ENCODE measurements at places on chromosomes 2 and 18.

GRCh38 chr2:10243926-10244270 lies 58.8 kb upstream of the HPCAL1 start:
- DNase-seq: no peak

GRCh38 chr2:54629914-54630857 lies 93.3 kb upstream of the EML6 start:
- peak; percentile 68 for DNase-seq

DNA sequence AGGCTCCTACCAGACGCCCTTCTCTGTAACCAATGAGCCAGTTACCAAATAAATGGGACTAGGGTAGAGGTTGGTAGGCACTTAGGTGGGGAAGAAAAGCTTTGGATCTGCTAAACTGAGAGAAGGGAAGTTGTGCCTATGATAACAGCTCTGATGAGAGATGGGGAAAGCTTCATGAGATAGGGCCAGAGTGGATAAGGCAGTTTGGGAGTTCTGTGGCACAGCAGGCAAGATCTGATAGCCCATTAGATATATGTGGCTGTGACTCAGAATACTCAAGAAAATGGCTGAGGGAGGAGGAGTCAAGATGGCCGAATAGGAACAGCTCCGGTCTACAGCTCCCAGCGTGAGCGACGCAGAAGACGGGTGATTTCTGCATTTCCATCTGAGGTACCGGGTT lies 99.8 kb downstream of the PDE11A start:
- DNase-seq: no peak

DNA sequence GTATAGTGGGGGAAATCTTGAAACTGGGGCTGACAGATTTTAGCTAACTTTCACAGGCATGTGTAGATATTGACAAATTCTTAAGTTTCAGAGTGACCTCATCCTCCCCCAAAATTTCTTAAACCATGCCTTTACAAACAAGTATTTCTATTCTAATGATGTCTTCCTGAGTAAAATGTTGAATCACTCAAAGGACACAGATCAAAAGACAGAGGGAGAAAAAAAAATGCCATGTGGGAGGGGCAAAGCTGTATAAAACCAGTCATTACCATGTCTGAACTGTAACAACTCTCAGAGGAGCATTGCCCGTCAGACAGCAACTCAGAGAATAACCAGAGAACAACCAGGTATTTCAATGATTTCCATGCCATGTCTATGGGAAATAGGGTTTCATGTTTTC lies at the start of gene SERPINB2:
TSS of gene SERPINB2 (plus strand) at position 282 of the 400 bp plus-strand sequence. CDS start 3,740 bp downstream, outside the sequence.
- DNase-seq: peak; percentile 39

GRCh38 chr2:82780050-82780449 lies 1679.0 kb downstream of the SUCLG1 start:
- DNase-seq: no peak

DNA sequence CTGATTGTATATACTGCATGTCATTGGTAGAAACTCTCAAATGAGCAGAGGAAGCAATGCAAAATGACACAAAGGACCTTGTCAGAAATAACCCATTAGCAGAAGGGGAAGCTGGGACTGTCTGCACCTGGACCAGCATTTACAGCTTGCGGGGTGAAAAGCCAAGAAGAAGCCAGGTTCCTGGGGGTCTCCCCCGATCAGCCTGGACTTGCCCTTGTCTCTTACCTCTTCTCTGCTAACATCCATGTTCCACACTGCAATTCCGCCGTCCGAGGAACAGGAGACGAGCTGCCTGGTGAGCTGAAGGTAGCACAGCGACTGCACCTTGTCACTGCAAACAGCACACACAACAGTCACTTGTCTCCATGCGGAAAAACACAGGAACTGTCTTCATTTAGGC lies 51.1 kb downstream of the WDFY1 start:
- DNase-seq: no peak

- DNase-seq: no peak
These were observed 108.5 kb upstream of the NCK2 start for GRCh38 chr2:105636109-105636740.

DNA sequence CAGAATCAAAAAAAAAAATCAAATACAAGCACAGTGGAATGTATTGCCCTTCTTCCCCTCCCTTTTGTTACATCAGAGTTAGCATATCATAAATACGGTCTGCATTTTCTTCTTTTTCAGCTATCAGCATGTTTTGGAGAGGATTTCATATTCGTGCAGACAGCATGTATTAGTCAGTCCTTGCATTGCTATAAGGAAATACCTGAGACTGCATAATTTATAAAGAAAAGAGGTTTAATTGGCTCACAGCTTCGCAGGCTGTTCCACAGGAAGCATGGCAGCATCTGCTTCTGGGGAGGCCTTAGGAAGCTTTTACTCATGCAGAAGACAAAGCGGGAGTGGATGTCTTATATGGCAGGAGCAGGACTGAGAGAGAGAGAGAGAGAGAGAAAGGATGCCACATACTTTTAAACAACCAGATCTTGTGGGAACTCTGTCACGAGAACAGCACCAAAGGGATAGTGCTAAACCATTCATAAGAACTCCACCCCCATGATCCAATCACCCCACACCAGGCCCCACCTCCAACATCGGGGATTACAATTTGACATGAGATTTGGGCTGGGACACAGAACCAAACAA lies 8.9 kb downstream of the IL1B start:
- DNase-seq: no peak

- DNase-seq: no peak
These were observed 3.9 kb downstream of the HOXD1 start for GRCh38 chr2:176192351-176192750.

DNA sequence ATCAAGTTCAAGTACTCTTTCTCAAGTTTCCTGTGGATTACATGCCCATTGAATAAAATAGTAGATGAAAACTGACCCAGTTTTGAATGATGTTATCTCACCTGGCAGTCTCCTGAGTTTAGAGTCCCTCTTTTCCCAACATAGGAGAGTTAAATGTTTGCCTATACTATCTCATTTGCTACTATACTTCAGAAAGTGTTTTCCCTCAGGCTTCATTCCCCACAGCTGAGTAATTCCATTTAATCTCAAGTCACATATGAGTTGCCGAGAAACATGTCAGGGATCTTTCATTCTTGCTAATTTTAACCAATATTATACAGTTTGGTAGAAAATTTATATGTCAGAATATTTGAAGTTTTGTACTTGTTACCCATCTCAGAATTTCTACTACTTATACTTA lies 150.4 kb upstream of the CDH19 start:
- DNase-seq: no peak

DNA sequence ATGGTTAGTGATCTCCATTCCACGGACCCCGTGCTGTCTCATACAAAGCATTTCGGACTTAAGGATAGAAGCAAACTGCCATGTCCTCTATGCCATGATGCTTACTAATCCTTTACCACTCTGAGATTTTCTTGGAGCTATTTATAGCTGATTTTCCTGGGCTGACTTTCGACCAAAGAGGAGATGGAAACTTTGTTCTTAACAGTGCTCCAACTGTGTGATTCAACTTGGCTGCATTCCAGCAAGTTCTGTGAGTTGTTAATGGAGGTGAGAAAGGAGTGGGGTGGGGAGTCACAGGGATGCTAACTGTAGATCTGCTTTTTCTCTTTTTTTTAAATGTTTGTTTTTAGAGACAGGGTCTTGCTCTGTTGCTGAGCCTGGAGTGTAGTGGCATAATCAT lies 45.5 kb upstream of the MSH2 start:
- peak; percentile 79 for DNase-seq

- DNase-seq: no peak
These were observed 66.3 kb downstream of the UXS1 start for GRCh38 chr2:106127776-106128268.

DNA sequence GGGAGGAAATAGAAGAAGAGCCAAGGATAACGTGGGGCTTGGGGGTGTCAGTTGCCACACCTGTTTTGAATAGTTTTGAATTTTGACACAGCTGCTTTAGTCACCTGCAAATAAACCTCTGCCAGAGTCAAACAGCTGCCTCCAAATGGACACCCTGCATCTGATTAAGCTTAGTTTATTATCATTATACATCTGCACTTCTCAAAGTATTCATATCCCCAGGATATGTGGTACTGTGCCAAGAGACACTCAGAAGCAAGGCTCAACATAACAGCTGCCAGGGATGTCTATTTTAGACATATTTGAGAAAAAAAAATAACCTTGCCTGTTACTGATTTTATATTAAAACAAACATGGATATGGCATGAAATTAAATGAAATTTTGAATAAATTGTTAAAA lies 122.5 kb upstream of the WDR75 start:
- peak; percentile 12 for DNase-seq

DNA sequence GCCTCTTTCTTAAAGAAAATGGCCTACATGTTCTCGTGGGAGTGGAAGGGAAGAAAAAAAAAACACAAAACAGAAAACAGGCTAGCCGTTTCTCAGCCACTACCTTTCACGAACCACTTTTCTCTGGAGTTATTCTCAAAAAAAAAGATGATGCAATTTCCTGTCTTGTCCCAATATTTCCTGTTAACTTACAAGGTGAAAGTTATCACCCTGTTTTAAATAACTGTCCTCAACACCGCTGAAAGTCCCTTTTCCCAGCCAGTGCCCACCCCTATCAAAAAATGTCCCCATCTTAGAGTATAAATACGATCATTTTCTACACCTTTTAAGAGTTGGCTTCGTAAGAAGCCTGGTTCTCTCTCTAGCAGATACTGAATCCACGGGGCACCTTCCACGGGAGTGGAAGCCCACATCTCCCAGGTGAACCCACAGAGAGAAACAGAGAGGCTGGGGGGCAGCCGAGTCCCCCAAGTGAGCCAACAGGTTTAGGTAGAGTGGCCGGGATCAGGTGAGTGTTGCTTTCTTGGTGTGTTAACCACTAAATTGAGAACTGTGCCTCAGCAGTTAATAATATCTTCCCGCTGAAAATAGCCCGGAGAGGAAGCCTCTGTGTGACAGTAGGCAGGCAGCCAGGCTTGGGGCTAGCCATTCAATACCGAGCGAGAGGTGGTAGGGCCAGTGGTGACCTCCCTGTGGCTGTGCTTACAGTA lies 15.9 kb downstream of the SMAD7 start:
- DNase-seq: peak; percentile 61

DNA sequence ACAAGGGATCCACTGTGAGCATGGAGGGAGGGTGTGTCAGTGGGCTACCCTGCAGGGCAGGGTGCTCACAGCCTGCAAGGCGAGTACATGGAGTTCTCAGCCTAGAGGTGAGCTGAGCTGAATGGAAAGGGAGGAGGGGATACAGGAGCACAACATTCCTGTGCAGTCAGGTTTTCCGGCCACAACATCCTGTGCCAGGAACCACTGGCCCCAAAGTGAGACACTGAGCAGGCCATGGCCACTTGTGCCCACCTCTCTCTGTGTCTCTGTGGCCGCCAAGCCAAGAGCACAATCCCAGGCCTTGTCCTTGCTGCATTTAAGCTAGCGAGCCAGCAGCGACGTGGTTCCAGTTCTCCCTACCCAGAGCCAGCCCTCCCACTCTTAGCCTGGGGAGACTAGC lies 6.1 kb downstream of the DOK1 start:
- no peak for DNase-seq

GRCh38 chr2:64453770-64454385 lies at the start of gene LGALSL:
Gene LGALSL (plus strand): TSS chr2:64454162. CDS start chr2:64454546, 384 bp downstream.
- peak; percentile 30 for DNase-seq

DNA sequence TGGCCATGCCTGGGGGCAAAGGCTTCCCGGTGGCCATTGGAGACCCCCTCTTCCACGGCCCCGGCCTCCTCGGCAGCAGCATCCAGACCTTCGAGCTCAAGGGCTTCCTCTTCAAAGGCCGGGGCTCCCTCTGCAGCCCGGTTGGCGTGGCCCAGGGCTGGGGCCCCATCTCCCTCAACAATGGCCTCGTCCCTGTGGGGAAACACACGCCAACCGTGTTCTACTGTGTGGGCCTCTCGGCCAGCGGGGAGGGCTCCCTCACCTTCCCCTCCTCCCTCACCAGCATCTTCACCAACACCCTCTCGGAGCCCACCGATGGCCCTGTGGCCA lies 2.7 kb downstream of the RTP5 start:
- DNase-seq: no peak

- peak; percentile 17 for DNase-seq
These were observed 1.6 kb downstream of the INHBB start for GRCh38 chr2:120347396-120348060.
